ENCODE measurements at places on chromosomes 16 and 17.

DNA sequence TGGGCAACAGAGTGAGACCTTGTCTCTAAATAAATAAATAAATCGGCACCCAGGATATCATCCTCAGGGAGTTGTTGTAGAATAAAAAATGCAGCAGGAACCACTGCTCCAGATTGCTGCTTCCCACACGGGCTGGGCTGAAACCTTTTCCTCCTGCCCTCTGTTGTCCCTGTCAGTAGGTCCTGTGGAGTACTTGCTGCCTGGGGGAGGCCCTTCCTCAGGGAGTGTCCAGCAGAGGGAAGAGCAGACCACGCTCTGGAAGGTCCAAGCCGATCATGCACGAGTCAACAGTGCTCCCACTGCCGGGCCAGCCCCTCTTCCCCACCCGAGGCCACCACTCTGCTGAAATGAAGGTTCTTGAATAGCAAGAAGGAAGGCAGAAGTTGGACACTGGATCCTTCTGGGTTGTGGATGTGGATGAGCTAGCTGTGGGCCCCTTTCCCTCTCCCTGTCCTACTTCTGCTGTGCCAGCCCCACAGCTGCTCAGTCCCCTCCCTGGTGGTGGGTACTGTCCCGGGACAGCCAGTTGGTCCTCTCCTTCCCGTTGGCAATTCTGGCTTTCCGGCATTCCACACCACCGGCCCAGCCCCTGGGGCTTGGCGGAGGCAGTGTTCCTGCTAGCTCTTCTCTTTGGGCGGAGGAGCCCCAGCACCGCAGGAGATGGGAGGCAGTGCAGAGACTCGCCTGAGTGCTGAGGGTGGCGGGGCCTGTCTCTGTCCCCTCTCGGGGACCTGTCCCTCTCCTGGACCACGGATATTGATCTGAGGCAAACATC lies 10.8 kb downstream of the CDK5R1 start:
- DNase-seq, result no peak

- DNase-seq, result no peak
Observed at GRCh38 chr17:49497148-49498028, 2.3 kb downstream of the NGFR start.

DNA sequence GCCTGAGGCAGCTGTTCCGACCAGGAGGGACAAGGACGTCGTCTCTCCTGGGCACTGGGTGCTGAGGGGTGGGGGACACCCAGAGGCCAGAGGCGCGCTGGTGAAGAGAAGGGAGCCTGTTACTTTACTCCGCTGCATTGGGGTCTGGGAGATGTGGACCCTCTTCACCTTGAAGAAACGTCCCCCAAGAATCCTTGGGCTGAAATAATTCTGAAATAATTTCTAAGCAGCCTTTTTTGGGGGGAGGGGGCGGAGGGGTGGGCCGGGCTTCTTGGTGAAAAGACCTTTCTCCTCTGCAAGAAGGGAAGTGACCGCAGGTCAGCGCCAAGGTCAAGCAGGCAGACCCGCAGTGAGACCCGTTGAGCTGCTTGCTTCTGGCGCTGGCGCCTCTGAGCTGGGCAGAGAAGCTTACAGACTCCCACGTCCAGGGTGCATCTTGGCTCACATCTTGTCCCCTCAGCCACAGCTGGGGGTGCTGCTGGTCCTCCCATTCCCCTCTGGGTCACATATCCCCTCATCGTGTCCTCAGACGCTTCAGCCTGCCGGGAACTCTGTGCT lies 1.1 kb downstream of the SYT17 start:
- no peak for DNase-seq

GRCh38 chr17:49776551-49777300 lies 11.8 kb upstream of the KAT7 start:
- no peak for DNase-seq

- no peak for DNase-seq
Observed at GRCh38 chr16:69917311-69917710, 33.8 kb upstream of the CLEC18A start.

DNA sequence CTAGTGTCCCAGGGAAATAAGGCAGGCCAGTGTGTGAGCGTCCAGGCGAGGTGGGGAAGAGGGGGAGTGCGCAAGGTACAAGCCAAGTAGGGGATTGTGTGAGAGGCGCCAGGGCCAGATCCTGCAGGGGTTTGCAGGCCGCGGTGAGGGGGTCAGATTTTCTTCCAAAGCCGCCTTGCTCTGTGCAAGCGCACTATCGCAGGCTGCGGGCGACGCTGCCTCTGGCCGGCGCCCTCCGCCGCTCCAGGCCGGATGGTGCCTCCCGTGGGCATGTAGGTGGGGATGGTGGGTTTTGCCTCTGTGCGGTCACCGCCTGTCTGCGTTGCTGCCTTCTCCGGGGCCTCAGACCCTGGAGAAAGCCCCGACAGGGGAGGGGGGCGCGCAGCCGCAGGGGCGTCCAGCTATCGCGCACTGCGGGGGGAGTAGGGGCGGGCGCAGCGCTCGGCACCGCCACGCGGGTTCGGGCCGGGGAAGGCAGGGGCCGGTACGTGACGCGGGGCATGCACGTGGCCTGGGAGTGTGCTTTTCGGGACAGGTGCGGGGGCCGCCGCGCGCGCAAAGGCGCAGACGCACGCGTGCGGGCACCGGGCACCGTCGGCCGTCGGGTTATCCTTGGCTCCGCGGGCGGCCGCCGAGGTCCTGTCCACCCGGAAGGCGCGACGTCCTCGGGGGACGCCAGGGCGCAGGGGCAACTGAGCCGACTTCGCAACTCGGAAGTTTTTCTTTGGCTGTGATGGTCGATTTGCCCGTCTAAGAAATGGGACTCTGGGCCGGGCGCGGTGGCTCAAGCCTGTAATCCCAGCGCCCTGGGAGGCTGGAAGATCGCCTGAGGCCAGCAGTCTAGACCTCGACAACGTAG lies 1.1 kb upstream of the HAPSTR1 start:
- peak; percentile 67 for DNase-seq

DNA sequence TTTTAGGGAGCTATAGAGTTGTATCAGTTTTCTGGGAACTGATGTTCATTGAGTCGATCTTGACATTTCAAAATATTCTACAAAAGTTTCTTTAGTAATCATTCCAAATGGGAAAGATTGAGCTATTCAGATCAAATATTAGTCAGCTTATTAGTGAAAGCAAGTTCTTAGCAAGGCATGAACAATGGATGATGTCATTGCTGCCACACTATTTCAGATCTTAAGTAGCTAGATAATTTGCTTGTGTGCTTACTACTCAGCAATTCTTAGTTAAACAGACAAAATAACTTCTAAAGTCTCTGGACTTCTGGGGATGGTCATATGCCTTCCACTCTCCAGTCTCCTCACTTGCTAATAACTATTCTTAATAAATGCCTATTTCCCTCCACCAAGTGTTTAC lies 69.0 kb upstream of the CDH8 start:
- DNase-seq, result no peak

GRCh38 chr16:72530434-72530833 lies 358.5 kb upstream of the PMFBP1 start:
- no peak for DNase-seq

DNA sequence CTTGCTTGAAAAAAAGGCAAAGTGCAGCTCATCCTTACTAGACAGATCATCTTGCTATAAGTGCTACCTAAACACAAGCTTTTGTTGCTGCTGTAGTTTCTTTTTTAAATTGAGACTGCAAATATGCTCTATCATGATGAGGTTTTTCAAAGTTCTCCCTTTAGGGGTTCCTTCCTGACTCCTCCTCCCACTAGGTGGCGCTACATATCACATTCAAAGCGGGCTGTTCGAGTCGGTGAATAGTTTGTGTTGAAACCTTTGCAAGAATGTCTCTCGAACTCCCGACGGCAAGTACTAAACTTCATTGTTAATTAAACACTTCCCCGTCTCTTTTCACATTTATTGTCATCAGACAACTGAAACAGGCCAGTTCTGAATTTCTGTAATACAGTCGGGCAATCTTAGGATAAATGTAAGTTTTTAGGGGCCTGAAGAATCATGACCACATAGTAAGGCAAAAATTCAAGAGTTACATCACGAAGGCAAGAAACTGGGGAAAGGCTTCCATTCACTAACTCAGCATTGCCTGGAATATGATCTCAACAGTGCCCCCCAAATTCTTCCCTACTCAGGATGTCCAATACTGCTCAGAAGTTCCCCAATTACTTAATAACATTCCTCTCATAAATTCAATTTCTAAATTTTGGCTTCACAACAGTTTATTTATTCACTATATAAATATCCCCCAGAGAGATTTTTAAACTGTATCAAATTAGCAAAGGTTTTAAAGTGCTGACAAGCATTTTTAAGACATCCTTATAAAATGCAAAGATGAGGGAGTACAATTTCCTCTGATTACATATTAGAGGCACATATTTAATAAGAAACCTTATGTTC lies 6.7 kb downstream of the HS3ST3A1 start:
- DNase-seq, result peak; percentile 82

GRCh38 chr16:3578610-3579551 lies 1.7 kb upstream of the NLRC3 start:
- DNase-seq, result peak; percentile 94

GRCh38 chr17:39357986-39358385 lies 43.4 kb downstream of the FBXL20 start:
- DNase-seq, result no peak

DNA sequence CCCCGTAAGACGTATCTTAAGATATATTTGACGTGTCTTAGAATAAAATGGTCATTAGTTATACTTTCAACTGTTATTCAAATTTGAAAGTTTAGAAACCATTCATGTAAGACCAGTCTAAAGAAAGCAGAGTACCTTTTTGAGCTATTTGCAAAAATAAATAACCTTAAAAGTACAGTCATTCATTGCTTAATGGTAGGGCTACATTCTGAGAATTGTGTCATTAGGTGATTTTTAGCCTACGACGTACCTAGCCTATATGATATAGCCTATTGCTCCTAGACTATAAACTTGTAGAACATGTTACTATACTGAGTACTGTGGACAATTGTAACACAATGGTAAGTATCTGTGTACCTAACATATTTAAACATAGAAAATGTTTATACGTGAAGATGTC lies 139.2 kb downstream of the PHKB start:
- DNase-seq, result no peak

DNA sequence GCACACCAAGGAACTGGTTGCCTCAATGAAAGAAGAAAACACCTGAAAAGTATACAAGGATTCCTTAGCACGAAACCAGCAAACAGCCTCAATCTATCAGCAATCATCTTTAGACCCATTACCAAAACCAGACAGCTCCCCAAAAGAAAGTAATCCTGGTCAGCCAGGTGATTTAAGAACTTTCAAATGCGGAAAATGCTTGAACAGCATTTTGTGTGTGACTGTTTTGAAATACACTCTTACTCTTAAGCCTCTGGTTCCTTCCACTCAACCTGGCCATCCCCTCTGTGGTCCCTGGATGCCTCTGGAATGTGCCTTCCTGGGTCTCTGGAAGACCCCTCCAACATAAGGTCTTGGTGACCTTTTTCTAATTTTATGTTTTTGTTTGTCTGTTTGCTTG lies 70.5 kb upstream of the NOG start:
- DNase-seq, result no peak

DNA sequence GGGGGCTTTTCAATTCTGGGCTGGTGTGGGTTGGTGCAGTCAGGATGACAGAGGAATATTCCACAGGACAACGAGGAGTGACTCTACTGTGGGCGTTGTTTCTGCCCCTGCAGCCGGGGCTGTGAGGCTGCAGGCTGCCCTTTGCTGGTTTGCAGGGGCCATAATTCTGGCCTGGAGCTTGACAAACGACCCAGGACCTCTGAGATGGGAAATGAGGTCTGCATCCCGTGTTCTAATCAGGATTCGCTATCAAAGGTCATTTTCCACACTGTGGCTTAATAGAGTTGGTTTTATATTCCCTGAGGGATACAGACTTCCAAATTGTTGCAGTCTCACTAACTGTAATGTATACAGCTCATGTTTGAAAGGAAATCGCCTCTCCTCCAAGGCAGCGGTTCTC lies 180.9 kb downstream of the RPTOR start:
- no peak for DNase-seq

- no peak for DNase-seq
Observed at GRCh38 chr17:63995626-63996025, 2.5 kb upstream of the PRR29 start.

- no peak for DNase-seq
Observed at GRCh38 chr17:71494062-71494855, 626.6 kb upstream of the SOX9 start.

DNA sequence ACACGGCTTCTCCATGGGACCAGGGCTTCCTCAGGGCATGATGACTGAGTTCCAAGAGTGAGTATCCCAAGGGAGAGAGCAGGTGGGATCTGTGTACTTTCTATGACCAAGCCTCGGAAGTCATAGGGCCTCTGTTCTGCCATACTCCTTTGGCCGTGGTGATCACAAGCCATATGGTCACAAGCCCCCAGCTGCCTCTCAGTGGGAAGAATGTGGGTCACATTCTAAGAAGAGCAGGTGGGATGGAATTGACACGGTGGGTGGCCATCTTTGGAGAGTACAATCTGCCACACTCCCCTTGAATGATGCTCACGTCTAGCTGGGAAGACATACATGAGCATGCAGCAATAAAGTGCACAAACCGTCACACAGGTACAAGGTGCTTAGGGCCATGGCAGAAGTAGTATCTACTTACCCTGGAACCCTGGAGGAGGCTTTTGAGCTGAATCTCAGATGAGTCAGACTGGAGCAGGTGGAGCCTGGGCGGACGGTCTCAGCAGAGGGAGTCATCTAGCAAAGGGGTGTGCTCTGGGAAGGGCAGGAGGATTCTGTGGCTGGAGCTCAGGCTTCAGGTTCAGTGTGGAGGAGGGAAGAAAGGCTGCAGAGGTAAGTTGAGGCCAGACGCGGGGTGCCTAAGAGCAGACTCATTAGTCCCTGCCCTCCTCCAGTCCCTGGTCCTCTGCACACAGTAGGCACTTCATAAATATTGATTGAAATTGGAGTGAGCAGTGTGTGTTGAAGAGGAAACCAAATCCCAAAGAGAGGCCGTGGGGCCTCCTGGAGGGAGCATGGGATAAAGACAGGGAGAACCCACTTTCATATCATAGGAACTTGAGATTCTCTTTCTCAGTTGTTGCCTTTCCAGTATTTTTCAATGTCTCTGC lies 26.6 kb downstream of the GOSR2 start:
- no peak for DNase-seq

GRCh38 chr16:79797486-79797885 lies 196.9 kb upstream of the MAF start:
- DNase-seq, result no peak

DNA sequence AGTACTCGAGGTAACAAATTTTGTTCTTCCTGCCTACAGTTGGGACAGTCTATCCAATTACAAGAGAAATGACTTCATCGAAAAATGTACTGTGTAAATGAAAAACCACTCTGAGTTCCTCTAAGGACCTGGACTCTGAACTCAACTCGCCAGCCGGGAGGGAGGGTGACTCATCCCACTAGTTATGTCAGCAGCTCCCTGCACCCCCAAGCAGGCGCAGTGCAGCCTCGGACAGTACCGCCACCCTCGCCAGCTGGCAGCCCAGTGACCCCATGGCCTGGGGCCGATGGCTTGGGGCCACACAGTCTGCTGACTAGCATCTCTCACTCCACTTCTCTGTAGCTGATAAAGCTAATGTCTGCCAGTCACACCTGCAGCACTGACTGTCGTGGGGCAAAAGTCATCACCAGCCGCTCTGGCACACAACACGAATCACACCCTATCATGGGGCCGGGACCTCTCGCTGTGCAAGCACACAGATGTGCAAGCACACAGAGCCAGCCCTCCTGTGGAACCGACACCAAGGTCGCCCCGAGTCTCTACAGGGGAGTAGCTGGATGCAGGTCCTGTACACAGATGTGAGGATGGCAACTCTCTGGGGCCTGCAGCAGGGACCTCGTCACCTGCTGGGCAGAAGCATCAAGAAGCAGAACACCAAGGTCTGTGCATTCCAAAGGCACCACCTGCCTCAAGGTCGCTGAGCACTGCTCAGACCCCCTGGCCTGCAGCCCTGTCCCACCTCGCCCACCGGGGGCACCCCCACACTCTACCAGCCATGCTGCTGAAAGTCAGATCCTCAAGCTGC lies 5.7 kb downstream of the CSNK1D start:
- peak; percentile 69 for DNase-seq

Data from activated CD8-positive, alpha-beta memory T cell treated with anti-CD3 and anti-CD28 coated beads, Interleukin-2, amount 10 ng/mL, durations not matched to agents 7 days and 5 days (primary cell).